ENCODE measurements at places on chromosomes 2 and 18.

DNA sequence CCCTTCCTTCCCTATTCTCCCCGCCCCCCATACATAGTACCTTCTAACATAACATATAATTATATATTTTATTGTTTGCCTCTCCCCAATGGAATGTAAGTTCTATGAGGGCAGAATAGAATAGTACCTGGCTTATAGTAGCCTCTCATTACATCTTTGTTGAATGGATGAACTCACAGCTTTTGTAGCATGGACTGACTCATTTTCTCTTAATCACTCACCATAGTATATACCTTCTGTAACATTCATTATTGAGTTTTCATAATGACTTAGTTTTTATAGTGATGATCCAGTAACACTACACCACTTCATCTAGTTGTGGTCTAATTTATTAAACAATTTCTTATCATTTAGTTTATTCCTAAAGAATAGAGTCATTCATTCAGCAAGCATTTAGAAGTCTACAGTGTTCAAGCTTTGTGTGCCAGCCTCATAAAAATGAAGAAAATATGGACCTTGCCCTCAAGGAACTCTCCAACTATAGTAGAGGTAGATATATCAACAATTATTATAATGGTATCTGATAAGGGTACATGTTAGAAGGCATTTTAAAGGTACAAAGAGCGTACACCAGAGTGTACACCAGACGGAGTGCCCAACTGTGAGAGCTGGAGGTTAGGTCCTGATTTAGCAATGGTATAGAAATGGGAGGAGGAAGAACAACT lies 31.1 kb downstream of the NCOA1 start:
- DNase-seq = no peak

GRCh38 chr2:37375741-37376288 lies 31.4 kb downstream of the QPCT start:
- no peak for DNase-seq

DNA sequence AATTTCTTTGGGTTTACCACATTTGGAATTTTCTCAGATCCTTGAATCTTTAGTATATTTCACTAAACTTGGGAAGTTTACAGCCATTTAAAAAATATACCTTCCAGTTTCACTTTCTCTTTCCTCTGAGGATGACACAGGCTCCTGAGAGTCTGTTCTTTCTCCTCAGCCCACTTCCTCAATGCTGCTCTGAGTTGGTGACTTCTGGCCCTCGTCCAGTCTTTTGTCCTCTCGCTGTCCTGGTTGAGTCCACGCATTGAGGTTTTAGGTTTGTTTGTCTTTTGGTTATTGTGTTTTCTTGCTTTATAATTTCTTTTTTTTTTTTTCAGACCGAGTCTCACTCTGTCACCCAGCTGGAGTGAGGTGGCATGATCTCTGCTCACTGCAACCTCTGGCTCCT lies 40.7 kb upstream of the GALR1 start:
- no peak for DNase-seq

GRCh38 chr2:239291475-239292350 lies 109.1 kb downstream of the HDAC4 start:
- no peak for DNase-seq

GRCh38 chr18:79844999-79845563 lies 47.3 kb downstream of the KCNG2 start:
- DNase-seq = no peak

DNA sequence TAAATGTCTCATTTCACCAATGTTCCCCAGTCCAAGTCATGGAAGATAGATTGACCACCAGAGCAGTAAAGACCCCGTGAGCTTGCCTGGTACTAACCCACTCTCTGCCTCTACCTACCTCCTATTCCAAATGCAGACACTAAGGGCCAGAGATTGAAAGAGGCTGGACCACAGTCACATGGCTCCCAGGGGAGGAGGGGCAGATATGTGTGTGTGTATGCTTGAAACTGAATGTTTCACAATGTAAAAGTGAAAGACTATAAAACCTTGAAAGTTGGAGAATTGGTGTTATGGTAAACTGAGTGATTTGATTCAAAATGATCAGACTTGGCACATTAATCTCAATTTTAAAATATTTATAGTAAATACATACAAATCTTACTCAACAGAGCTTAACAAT lies 21.7 kb upstream of the KLHL29 start:
- DNase-seq = no peak

DNA sequence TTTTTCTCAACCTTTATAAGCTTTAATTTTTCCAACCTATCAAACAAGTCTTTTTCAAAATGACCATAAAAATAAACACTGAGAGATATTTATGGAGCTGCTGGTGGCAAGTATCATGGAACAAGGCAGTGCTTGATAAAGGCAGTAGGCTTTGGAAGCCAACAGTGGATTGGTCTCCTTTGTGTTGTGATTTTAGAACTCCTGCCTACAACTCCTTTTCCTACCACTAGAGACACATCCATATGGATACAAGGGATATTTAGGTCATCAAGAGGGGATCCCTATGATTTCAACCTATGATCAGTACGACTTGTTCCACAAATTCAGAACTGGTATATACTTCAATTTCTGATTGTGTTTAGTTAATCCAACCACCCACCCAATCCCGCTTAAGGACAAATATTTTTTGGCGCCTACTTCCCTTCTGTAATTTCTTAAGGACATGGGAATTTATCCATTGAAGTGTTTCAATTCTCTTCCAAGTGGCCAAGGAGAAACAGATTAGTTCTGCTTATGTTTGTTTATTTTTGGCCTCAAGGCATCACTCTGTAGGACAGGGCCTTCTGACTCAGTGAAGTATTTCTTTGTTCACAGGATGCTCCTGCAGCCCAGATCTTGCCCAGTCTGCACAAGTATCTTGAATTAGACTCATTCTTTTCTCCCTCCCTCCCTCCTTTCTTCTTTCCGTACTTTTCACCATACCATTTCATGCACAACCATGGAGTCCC lies 2119.6 kb upstream of the PIK3C3 start:
- DNase-seq = no peak

GRCh38 chr2:862355-862687 lies 88.3 kb upstream of the SNTG2 start:
- DNase-seq = no peak

GRCh38 chr2:45904946-45905631 lies 253.6 kb downstream of the PRKCE start:
- no peak for DNase-seq

- DNase-seq = no peak
Observed at GRCh38 chr2:86785456-86785855, 5.3 kb downstream of the CD8A start.

DNA sequence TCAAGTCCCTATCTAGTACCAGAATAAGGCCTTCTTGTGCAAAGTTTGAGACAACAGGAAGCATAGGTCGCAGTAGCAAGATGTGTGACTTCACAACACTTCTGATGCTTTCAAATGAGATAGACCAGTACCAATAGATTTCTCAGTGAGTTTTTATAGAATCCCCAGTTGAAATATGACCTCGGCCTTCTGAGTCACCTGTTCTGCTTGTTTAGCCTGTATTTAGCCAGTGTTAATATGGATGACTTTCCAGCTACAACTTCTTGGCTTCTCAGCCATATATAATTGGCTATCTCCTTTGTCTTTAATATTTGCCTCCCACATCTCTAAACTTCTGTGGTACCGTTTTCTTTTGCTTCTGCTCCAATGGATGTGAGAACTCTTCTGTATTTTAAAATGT lies 113.8 kb downstream of the KYNU start:
- no peak for DNase-seq

DNA sequence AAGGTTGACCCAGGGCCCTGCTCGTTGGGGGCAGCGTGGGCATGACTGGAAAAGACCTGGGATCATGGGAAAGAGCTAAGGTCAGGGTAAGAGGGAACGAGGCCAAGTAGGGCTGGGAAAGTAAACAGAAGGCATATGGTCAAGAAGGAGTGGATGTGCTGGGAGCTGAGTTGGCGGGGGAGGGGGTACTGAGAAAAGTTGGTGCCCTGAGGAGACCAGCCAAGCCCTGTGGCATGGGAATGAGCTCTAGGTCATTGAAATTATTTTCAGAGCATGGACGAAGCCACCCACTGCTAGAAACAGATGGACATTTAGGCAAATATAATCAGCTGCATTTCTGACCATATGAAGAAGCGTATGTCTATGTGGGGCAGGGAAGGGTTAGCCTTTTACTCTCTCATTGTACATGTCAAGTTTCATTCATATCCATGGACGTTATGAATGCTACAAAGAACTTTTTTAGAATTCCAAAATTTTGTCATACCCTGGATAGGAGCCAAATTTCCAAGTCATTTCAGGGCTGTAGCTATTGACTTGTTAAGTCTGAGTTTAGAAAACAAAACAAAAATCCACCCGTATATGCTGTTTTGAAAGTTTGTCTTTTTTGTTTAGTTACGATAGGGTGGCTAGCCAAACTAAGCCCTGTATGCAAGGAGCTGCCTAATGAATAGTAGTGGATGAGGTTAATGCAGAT lies 19.1 kb downstream of the MAPRE2 start:
- DNase-seq = no peak
